Ovary (tissue), 10 donors: ENCODE measurements at places on chromosomes 7 and 10. TPM values are rescaled to one million over a fixed set of nuclear protein-coding genes. Genes with fewer than 3 reads are reported as not detected.
A peak's percentile ranks its signal among the peaks of the same experiment; 100 is the strongest.

- no peak overlapping the region for H3K4me3 ChIP-seq
- no peak overlapping the region for H3K27ac ChIP-seq
- H3K36me3 ChIP-seq, result no peaks in the 10 kb centered on the region
- no peaks in the 10 kb centered on the region for H3K27me3 ChIP-seq
These were observed 14.4 kb downstream of the SNX10 start for GRCh38 chr7:26305869-26306665.

DNA sequence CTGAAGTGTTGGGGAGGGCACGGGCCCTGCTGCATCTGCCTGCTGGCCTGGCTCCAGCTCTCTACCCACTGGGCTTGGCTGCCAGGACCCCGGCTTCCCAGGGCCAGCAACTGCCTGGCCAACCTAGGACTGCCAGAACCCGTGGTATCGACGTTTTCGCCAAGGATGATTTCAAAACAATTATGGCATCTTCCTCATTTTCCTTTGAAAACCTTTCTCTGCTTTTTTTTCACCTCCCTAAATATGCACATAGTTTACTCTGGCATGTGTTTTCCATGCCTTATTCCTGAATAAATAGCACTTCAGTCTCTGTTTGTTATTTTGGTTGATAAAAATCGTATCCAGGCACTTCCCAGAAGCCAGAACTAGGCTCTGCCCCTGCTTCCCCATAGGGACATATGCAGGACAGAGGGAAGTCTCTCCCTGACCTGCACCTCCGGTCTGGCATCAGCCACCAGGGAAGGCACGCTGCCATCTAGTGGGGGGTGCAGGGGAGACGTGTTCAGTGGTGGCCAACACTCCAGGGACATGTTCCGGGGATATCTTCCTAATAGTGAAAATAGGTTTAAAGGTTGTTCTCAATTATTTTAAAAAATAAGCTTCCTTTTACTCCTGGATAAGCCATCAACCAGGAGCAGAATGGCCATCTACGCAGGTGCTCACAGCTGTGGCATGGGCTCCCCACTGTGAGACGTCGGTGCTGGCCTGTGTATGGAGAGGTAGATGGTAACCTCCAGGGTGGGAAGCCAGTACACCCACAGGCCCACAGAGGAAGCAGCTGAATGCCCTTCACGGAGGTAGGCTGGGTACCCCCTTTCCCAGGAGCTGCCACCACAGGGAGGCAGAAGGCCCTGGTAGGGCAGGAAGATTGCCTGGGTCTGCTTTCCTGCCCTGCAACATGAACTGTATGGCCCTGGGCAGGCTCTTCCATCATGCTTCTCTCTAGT is 30.7 kb upstream of the ANTXRL start:
- no peaks in the 10 kb centered on the region for H3K27me3 ChIP-seq
- H3K27ac ChIP-seq, result no peak overlapping the region
- no peak for DNase-seq
- H3K4me1 ChIP-seq, result no peaks in the 10 kb centered on the region

DNA sequence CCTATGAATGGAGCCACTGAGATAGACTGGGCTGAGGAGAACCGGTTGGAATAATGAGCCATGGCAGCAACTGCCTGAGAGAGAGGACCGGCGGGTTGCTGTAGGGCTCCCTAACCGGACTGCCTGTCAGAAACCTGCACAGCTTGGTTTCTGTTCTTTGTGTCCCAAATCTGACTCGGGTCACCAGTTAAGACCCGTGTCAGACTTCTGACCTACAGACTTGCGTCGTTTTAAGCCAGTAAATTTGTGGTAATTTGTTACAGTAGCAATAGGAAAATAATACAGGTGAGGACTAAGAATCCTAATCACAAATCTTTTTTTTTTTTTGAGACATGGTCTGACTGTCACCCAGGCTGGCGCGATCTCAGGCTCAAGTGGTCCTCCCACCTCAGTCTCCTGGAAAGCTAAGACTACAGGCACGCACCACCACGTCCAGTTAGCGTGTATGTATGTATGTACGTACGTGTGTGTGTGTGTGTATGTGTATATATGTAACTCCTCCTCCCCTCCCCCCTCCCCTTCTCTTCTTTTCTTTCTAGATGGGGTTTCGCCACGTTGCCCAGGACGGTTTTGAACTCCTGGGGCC is 672 bp upstream of the DDX56 start:
- peaks cover 6% of the 10 kb centered on the region for H3K4me1 ChIP-seq
- peak overlapping the region; percentile 77 for H3K4me3 ChIP-seq
- peak overlapping the region; percentile 74 for H3K27ac ChIP-seq
- DNase-seq, result no peak
- no peaks in the 10 kb centered on the region for H3K36me3 ChIP-seq
- no peaks in the 10 kb centered on the region for H3K27me3 ChIP-seq

Gene OR6B1
- not detected for total RNA-seq

GRCh38 chr10:71191019-71191418 is 21.4 kb upstream of the UNC5B start:
- peaks cover 14% of the 10 kb centered on the region for H3K4me1 ChIP-seq
- H3K27ac ChIP-seq, result no peak overlapping the region
- no peak for DNase-seq
- H3K4me3 ChIP-seq, result no peak overlapping the region

GRCh38 chr10:128877141-128877540 is 589.9 kb upstream of the MGMT start:
- H3K4me3 ChIP-seq, result no peak overlapping the region
- no peaks in the 10 kb centered on the region for H3K4me1 ChIP-seq
- H3K27ac ChIP-seq, result no peak overlapping the region

GRCh38 chr7:151089893-151090730 is 3.8 kb downstream of the AGAP3 start:
- DNase-seq, result peak; percentile 41
- peaks cover 22% of the 10 kb centered on the region for H3K4me1 ChIP-seq
- no peaks in the 10 kb centered on the region for H3K27me3 ChIP-seq
- H3K27ac ChIP-seq, result peak overlapping the region; percentile 77

- no peaks in the 10 kb centered on the region for H3K4me1 ChIP-seq
- H3K4me3 ChIP-seq, result no peak overlapping the region
- no peak overlapping the region for H3K27ac ChIP-seq
- H3K36me3 ChIP-seq, result no peaks in the 10 kb centered on the region
These were observed 77.6 kb upstream of the LRRC4 start for GRCh38 chr7:128108641-128109423.

- H3K27me3 ChIP-seq, result no peaks in the 10 kb centered on the region
- no peak for DNase-seq
- H3K4me3 ChIP-seq, result no peak overlapping the region
- H3K27ac ChIP-seq, result no peak overlapping the region
- no peaks in the 10 kb centered on the region for H3K36me3 ChIP-seq
- H3K4me1 ChIP-seq, result peaks cover 16% of the 10 kb centered on the region
These were observed 5.8 kb downstream of the EIF4EBP2 start for GRCh38 chr10:70409772-70410171.

Gene GBX1
- total RNA-seq, result not detected

Gene CYP3A5
- 7.7 TPM for total RNA-seq

DNA sequence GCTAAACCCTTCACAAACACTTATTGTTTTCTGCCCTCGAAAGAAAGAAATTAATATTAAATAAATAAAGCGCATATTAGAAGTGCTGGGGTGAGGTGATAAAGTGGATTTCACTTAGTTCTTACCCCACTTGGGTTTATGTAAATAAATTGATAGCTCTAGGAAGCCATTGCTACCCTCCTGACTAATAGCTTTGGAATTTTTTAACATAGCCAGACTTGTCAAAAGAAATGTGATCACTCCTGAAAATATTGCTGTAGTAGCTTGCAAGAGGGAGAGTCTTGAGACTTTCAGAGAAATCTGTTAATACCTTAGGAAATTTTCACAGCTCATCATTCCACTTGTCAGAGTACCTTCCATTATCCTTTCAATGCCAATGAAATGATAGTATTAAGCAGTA is 7.6 kb downstream of the ARL5B start:
- H3K4me1 ChIP-seq, result peaks cover 7% of the 10 kb centered on the region
- H3K27ac ChIP-seq, result no peak overlapping the region
- no peaks in the 10 kb centered on the region for H3K36me3 ChIP-seq
- H3K4me3 ChIP-seq, result no peak overlapping the region
- no peaks in the 10 kb centered on the region for H3K27me3 ChIP-seq
- DNase-seq, result no peak

- H3K27me3 ChIP-seq, result no peaks in the 10 kb centered on the region
- peak; percentile 15 for DNase-seq
- H3K4me3 ChIP-seq, result no peak overlapping the region
- no peaks in the 10 kb centered on the region for H3K4me1 ChIP-seq
- no peak overlapping the region for H3K27ac ChIP-seq
- no peaks in the 10 kb centered on the region for H3K36me3 ChIP-seq
These were observed 228.6 kb downstream of the MAD1L1 start for GRCh38 chr7:2003931-2004812.

DNA sequence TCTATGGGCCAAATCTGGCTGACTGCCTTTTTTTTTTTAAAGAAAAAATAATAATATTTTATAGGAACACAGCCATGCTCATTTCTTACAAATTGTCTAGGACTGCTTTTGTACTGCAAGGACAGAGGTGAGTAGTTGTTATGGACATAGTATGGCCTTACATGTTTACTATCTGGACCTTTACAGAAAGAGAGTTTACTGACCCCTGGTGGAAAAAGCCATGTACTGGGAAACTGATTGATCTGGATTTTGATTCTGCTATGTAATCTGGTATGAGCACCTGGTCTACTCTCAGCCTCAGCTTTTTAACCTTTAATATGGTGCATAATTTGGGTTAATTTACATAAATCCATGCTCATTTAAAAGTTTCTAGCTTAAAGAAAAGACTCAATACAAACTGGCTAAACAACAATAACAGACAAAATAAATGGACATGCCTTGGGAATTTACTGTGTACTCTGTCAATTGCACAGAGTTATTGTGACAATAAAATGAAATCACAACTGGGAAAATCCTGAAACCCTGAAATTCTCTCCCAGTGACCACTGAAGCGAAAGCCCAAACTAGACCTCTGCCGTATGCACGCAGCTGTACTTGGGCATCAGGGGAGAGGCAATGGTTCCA is 260.7 kb downstream of the BMPER start:
- no peaks in the 10 kb centered on the region for H3K27me3 ChIP-seq
- H3K27ac ChIP-seq, result no peak overlapping the region
- DNase-seq, result no peak
- H3K4me1 ChIP-seq, result no peaks in the 10 kb centered on the region
- no peaks in the 10 kb centered on the region for H3K36me3 ChIP-seq

DNA sequence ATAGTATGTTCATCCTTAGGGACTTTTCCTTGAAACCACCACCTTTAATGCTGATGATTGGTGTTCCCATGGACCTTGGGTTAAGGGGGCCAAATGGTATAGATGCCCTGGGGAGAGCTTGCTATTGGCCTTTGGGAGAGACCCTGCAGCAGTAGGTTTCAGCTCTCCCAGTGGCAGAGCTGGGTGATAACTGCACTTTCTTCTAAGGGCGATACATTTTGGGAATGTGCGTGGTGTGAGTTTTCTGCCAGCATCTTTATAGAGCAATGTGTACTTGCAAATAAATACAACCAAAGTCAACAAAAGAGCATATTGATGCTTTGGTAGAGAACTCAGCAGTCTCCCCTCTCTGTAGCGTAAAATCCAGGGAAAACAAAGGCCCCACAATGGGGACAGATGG is 404.1 kb downstream of the PAXIP1 start:
- no peak overlapping the region for H3K27ac ChIP-seq
- no peaks in the 10 kb centered on the region for H3K4me1 ChIP-seq
- no peak for DNase-seq

Gene OGA
- total RNA-seq, result 103 TPM

Gene JAKMIP3
- total RNA-seq, result 0.57 TPM

GRCh38 chr10:13139676-13140075 is 21.7 kb upstream of the MCM10 start:
- no peak overlapping the region for H3K27ac ChIP-seq
- no peaks in the 10 kb centered on the region for H3K4me1 ChIP-seq
- no peak for DNase-seq
- no peaks in the 10 kb centered on the region for H3K36me3 ChIP-seq
- no peak overlapping the region for H3K4me3 ChIP-seq

Gene INMT
- 6.3 TPM for total RNA-seq

GRCh38 chr7:132251327-132251659 is 325.0 kb downstream of the PLXNA4 start:
- H3K4me1 ChIP-seq, result peaks cover 11% of the 10 kb centered on the region
- no peak overlapping the region for H3K4me3 ChIP-seq
- no peaks in the 10 kb centered on the region for H3K27me3 ChIP-seq
- no peak overlapping the region for H3K27ac ChIP-seq
- peak; percentile 25 for DNase-seq

GRCh38 chr7:42614636-42615035 is 297.2 kb downstream of the C7orf25 start:
- no peaks in the 10 kb centered on the region for H3K36me3 ChIP-seq
- no peaks in the 10 kb centered on the region for H3K27me3 ChIP-seq
- no peak for DNase-seq
- no peak overlapping the region for H3K27ac ChIP-seq

DNA sequence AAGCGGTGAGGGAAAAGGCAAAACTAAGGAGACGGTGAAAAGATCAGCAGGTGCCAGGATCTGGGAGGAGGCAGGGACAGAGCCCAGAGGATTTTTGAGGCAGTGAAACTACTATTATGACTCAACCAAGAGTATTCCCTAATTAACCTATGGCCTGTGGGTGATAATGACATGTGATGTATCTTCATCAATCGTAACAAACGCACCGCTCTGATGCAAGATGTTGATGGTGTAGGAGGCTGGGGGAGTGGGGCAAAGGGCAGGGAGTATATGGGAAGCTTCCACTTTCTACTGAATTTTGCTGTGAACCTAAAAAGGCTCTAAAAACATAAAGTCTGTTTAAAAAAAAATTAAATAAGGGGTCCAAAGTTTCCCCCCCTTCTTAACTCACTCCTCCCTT is 25.5 kb upstream of the EZH2 start:
- H3K27ac ChIP-seq, result no peak overlapping the region
- DNase-seq, result no peak
- H3K4me3 ChIP-seq, result no peak overlapping the region

Gene PAPOLB
- total RNA-seq, result 0.36 TPM

Gene LOXL4
- total RNA-seq, result 7.9 TPM

- no peak overlapping the region for H3K4me3 ChIP-seq
- no peak overlapping the region for H3K27ac ChIP-seq
- H3K27me3 ChIP-seq, result no peaks in the 10 kb centered on the region
- DNase-seq, result no peak
- no peaks in the 10 kb centered on the region for H3K36me3 ChIP-seq
- H3K4me1 ChIP-seq, result no peaks in the 10 kb centered on the region
These were observed 18.5 kb downstream of the RFC2 start for GRCh38 chr7:74235518-74236268.

- H3K36me3 ChIP-seq, result no peaks in the 10 kb centered on the region
- H3K4me1 ChIP-seq, result peaks cover 3% of the 10 kb centered on the region
- no peak for DNase-seq
- H3K27me3 ChIP-seq, result no peaks in the 10 kb centered on the region
- H3K27ac ChIP-seq, result no peak overlapping the region
These were observed 3.9 kb downstream of the ADCY1 start for GRCh38 chr7:45578022-45578421.
